ENCODE measurements at places on chromosomes 6 and 20.
A peak's percentile ranks its signal among the peaks of the same experiment; 100 is the strongest.

- DNase-seq, result no peak
Observed at GRCh38 chr6:97865612-97866011, 582.6 kb upstream of the MMS22L start.

DNA sequence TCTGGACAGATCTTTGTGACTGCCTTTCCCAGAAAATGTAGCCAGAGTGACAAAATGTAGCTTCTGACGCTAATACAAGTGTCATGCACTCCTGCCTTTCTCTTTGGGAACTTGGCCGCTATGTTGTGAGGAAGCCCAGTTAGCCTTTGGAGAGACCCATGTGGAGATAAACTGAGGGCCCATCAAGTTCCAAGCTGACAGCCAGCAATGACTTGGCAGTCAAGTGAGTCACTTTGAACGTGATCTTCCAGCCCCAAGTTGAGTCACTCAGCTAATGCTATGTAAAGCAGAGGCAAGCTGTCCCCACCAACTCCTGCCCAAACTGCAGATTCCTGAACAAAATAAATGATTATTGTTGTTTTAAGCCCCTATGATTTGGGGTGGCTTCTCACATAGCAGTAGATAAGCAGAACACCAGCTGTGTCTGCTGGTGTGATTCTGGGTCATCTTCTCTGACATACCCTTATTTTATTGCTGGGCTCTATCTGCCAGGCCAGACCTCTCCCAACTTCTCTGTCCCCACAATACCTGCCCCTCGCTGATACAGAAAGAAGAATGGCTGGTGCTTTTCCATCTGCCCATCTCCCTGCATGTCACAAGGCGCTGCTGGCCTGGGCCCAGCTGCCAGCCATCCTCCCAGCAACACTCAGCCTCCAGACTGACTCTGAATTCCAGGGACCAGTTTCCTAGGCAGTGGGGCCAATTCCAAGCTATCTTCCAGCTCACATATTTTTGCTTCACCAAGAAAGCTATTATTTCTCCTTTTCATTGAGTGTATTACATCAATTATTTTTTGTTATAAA, 274.8 kb downstream of the LRFN2 start:
- no peak for DNase-seq

GRCh38 chr6:162964488-162965140, 236.8 kb downstream of the PACRG start:
- DNase-seq, result no peak

DNA sequence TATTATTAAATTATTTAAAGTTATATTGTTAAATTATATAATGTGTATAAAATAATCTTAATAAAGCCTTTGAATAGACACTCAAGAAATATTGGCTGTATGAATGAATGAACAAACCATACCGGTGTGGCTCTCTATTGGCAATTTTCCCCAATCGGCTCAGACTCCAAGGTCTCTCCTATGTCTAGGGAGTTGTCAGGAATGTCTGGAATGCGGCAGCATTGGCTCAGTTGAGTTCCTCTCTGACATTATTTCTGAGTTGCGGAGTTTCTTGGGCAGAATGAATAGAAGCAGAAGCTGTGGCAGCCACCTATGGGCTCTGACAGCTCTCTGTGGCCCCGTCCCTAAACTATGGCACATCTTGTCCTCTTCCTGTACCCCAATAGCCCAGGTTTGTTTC, 111.0 kb downstream of the SOBP start:
- no peak for DNase-seq

DNA sequence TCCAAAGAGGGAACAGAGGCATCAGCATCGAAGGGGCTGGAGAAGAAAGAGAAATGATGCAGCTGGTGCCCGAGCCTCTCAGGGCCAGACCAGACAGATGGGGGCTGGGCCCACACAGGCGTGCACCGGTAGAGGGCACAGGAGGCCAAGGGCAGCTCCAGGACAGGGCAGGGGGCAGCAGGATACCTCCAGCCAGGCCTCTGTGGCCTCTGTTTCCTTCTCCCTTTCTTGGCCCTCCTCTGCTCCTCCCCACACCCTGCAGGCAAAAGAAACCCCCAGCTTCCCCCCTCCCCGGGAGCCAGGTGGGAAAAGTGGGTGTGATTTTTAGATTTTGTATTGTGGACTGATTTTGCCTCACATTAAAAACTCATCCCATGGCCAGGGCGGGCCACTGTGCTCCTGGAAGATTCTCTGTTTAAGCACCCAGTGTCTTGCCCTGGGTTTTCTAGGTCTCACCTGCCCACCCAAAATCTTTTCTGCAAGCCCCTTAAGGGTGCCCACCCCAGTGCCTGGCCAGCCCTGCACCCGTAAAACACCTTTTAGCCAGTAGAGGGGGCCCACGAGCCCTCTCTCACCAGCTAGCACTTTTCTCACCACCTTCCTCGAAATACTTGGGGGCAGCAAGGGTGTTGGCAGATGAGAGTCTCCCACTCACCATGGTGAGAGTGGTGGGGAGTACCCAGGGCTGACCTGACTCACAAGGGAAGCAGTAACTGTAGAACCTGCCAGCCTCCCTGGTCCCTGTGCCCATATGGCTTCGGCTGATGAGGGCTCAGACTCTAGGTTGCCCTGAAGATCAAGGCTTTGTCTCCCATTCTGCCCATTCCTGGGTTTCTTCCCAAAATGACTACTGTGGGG, 35.7 kb upstream of the ID1 start:
- DNase-seq, result peak; percentile 75

- DNase-seq, result no peak
Observed at GRCh38 chr6:168507297-168507696, 66.3 kb downstream of the SMOC2 start.

DNA sequence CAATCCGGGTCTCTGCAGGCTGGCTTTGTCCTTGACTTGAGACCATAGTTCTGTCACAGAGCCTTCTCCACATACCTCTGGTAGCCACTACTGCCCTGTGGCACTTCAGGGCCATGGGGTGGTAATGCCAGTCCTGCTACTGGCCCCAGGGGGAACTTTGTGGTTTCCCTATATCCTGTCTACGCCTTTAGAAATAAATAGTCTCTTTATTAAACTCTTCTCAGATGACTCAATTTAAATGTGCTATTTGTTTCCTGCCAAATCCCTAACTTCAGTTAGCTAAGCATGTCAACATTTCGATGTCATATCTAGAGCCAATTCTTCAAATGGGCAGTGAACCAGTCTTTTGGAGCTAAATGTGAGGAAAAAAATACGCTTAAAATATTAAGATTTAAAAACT, 60.1 kb downstream of the SEL1L2 start:
- no peak for DNase-seq

GRCh38 chr6:163570579-163571231, 156.2 kb downstream of the QKI start:
- no peak for DNase-seq

DNA sequence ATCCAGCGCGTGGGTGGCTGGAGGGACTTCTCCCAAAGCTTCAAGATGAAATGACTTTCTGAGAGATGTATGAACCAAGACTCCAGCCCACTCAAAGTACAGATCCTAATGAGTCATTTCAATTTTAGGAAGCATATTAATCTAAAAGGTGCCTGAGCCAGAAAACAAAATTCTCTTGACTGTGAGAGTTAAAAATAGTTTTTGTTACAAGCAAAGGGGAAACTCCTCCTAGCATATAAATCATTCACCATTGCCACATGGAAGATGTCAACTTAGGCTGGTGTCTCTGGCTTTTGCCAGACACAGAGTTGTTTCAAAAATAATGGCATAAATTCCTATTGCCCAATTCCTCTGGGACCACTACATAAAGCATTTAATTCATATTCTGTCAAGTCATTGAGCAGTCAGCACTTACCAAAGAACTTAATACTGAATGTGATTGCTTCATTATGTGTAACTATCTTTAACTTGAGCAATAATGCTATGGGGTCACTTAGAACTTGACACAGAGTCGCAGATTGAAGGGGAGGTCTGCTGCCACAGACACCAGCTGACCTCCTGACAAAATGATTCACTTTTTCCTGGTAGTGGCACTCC, 280.6 kb downstream of the SLC35F1 start:
- no peak for DNase-seq

- DNase-seq, result no peak
Observed at GRCh38 chr6:109050012-109050411, 44.6 kb downstream of the SESN1 start.

DNA sequence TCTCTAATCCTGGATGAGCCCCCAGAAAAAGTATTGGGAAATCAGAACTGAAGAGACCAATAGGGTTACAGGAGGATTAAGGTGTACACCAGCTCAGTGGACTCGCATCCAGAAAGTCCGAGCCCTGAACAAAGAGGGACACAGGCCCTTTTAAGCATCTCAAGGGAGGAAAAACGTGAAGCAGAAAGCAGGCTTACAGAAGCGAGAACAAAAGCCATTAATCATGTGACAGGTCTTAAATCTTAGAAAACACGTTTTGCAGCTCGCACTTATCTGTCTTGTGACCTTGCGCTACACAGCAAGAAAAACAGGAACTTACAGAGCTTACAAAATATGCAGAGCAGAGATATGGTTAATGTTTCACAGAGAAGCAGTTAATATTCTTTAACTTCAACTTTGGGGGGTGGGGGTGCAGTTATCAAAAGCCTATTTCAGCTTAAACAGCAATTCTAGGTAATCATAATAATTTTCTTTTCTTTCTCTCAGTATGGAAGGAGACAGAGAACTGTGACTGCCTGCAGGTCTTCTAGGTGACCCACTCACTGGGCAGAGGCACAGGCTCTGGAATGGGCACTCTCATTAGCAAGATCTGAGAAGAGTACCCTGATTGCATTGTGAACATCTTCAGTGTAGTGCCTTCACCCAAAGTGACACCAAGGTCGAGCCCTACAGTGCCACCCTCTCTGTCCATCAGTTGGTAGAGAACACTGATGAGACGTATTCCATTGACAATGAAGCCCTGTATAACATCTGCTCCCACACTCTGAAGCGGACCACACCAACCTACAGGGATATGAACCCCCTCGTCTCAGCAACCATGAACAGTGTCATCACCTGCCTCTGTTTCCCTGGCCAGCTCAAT, 65.0 kb upstream of the MOCS1 start:
- no peak for DNase-seq

DNA sequence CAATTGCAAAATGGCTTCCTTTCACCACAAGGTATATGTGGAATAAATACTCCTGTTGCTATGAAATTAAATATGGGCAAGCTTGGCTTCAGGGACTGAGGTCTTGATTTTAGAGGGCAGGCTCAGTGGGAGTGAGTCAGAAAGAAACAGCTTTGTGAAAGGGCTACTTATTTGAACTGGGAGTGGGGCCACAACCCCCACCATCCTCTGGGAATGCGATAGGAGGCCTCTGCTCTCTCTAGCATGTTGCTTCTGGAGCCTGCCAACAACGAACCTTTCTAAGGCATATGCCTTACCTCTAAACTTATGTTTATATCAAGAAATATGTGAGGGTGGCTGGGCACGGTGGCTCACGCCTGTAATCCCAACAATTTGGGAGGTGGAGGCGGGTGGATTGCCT, 149.7 kb downstream of the LRRC1 start:
- no peak for DNase-seq

GRCh38 chr6:168231393-168231957, 88.1 kb downstream of the DACT2 start:
- no peak for DNase-seq

GRCh38 chr6:1387538-1387875, 1.9 kb upstream of the FOXF2 start:
- DNase-seq, result no peak

DNA sequence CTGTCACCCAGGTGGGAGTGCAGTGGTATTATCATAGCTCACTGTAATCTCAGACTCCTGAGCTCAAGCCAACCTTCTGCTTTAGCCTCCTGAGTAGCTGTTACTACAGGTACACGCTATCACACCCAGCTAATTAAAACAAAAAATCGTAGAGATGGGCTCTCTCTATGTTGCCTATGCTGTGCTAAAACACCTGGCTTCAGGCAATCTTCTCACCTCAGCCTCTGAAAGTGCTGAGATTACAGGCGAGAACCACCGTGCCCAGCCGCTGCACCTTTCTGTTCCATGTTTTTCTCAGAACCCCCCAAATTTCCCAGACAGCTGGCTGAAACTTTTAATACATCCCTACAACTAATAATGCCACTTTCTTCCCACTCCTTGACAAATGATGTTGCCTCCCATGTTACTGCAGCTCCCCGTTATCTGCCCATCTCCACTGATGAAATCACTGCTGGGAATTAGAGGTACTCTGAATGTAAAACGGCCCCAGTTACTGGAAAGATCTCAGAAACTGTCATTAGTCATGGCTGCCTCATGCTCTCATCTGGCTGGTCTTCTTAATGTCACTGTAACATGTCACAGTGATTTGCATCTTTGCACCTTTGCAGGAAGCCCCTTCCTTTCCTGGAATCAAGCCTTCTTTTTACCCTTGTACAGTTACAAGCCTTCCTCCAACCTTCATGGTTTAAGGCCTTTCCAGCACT, 697.5 kb downstream of the PRKN start:
- DNase-seq, result no peak

- DNase-seq, result no peak
Observed at GRCh38 chr6:32742374-32742773, 1.2 kb downstream of the HLA-DQA2 start.

DNA sequence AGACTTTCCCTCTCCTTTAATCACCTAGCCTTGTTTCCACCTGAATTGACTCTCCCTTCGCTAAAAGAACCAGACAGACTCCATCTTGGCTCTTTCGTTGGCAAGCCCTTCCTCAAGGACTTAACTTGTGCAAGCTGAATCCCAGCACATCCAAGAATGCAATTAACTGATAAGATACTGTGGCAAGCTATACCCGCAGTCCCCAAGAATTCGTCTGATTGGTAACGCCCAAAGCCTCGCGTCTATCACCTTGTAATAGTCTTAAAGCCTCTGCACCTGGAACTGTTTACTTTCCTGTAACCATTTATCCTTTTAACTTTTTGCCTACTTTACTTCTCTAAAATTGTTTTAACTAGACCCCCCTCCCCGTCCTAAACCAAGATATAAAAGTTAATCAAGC, 15.6 kb upstream of the MYCT1 start:
- no peak for DNase-seq

DNA sequence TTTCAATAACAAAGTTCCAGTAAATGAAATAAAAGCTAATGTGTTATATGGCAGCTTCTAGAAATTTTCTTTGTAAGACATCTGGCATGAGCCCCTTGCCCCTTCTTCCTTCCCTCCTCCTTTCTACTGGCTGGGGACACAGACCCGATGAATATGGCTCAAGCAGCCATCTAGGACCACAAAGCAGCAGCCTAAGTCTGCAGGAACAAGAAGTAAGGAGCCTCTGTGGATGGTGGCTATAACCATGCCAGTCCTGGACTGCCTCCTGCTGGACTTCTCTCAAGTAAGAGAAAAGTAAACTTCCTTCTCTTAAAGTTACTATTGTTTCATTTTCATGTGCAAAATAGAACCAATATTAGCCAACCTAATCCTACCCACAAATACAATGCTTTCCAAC, 114.9 kb upstream of the DST start:
- no peak for DNase-seq

GRCh38 chr6:127833336-127833735, 67.5 kb downstream of the THEMIS start:
- no peak for DNase-seq

- no peak for DNase-seq
Observed at GRCh38 chr20:47444584-47444983, 57.1 kb upstream of the NCOA3 start.

GRCh38 chr20:8571611-8572010, 439.5 kb downstream of the PLCB1 start:
- no peak for DNase-seq

- DNase-seq, result no peak
Observed at GRCh38 chr6:121398127-121398526, 37.3 kb upstream of the GJA1 start.

- DNase-seq, result no peak
Observed at GRCh38 chr6:45872827-45873365, 142.8 kb downstream of the CLIC5 start.

All from CD4-positive, alpha-beta T cell treated with Interleukin-10 for 1 hour (primary cell).